Uterine smooth muscle cell (primary cell): ENCODE measurements at places on chromosomes 1 and 21. TPM values are rescaled to one million over a fixed set of nuclear protein-coding genes. Genes with fewer than 3 reads are reported as not detected.

AIM2 gene
- 0.11 TPM in 1 of 2 replicates, not detected in the other for total RNA-seq

S100A5 gene
- 0.66 TPM in 1 of 2 replicates, not detected in the other for total RNA-seq

FAM151A gene
- not detected in 2 replicates for total RNA-seq

ELOVL1 gene
- total RNA-seq: 49.9 and 51.4 TPM in 2 replicates

MINDY1 gene
- 5.7 and 6.0 TPM in 2 replicates for total RNA-seq

PTPN22 gene
- total RNA-seq: 0.66 and 0.75 TPM in 2 replicates

RCAN1 gene
- total RNA-seq: 112 and 161 TPM in 2 replicates

AMY2A gene
- total RNA-seq: not detected in 2 replicates

ZNF593 gene
- 23.2 and 28.9 TPM in 2 replicates for total RNA-seq

F13B gene
- not detected in 2 replicates for total RNA-seq

LAMC2 gene
- total RNA-seq: 1.4 and 6.3 TPM in 2 replicates

ILDR2 gene
- total RNA-seq: 0.11 TPM in 1 of 2 replicates, not detected in the other

ARHGAP30 gene
- total RNA-seq: not detected in 2 replicates

SH2D1B gene
- total RNA-seq: under 0.01 TPM in 1 of 2 replicates, not detected in the other

SYT2 gene
- under 0.01 TPM in 1 of 2 replicates, not detected in the other for total RNA-seq

PRDM16 gene
- 0.25 and 0.66 TPM in 2 replicates for total RNA-seq

DIO1 gene
- total RNA-seq: not detected in 2 replicates

TRABD2B gene
- total RNA-seq: not detected in 2 replicates

DDAH1 gene
- 36.4 and 40.7 TPM in 2 replicates for total RNA-seq

CTSS gene
- 2.7 and 5.2 TPM in 2 replicates for total RNA-seq

OR2AK2 gene
- 0.25 TPM in 1 of 2 replicates, not detected in the other for total RNA-seq

GSTM2 gene
- 10.5 and 24.7 TPM in 2 replicates for total RNA-seq

S100A3 gene
- total RNA-seq: 2.2 and 3.3 TPM in 2 replicates

FCGR3B gene
- total RNA-seq: not detected in 2 replicates

KMO gene
- total RNA-seq: under 0.01 TPM in 1 of 2 replicates, not detected in the other

SSX2IP gene
- total RNA-seq: 58.5 and 83.6 TPM in 2 replicates

HSD3B1 gene
- total RNA-seq: not detected in 2 replicates

ARHGEF10L gene
- total RNA-seq: 20.8 and 24.7 TPM in 2 replicates
